ENCODE measurements at places on chromosomes 3 and 15.

DNA sequence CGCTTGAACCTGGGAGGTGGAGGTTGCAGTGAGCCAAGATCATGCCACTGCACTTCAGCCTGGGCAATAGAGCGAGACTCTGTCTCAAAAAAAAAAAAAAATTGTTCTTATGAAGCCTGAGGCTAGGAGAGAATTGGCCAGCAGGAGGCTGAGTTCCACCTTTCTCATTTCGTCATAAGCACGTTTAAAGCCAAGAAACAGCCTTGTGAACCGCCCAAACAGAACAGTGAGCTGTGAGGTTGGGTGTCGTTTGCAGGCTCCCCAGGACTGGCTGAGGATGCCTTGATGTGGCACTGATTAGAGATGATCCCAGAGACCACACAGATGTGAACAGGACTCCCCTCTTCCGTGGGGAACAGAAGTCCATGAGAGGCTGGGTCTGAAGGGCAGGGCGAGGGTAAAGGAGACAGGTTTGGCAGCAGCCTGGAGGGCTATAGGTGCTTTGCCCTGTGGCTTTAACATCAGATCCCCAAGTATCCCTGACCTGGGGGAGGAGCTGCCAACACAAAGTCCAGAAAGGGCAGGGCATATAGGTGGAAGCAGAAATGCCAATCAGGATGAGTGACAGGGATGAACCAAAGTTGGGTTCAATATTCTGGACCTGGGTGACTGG, 52.9 kb downstream of the CLEC3B start:
- no peak for DNase-seq

DNA sequence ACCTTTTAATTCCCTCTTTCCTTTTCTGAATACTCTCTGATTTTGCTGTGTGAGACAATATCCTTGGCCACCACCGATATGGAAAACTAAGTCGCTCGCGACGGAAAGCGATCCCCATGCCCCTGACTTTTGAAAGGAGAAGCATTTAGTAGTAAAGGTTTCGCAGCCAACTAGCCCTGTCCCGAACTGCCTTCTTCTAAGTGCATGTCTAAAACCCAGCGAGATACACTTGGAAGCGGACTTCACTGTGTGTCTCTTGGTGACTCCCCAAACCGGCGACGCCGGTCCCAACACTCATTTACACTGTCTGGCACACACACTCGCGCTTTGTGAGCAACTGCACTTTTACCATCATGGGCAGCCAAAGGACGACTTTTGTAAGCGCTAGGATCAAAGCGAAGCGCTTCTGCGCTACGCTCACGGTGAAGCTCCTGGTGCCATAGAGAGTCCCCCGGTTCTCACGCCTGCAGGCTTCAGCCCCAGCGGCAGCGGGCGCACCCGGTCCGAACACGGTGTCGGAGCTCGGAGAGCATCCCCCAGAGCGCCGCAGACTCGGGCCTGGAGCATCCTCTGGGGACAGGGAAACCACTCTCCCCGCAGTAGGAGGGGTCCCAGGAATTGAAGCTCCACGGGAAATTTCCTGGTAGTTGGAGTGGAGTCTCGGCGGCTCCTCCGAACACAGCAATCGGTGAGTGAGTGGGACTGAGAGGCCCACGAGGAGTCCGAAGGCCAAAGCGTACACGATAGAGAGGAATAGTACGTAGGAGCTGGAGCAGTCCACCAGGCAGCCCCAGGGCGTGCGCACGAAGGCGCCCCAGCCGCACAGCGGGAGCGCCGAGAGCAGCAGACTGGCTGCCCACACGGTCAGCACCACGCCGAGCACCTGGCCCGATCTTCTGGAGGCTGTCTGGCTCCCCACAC, 1.4 kb downstream of the GPR149 start:
- no peak for DNase-seq

GRCh38 chr15:60118146-60118545, 114.0 kb downstream of the FOXB1 start:
- DNase-seq = no peak

- DNase-seq = no peak
These were observed 8.6 kb downstream of the ZXDC start for GRCh38 chr3:126466886-126467610.

DNA sequence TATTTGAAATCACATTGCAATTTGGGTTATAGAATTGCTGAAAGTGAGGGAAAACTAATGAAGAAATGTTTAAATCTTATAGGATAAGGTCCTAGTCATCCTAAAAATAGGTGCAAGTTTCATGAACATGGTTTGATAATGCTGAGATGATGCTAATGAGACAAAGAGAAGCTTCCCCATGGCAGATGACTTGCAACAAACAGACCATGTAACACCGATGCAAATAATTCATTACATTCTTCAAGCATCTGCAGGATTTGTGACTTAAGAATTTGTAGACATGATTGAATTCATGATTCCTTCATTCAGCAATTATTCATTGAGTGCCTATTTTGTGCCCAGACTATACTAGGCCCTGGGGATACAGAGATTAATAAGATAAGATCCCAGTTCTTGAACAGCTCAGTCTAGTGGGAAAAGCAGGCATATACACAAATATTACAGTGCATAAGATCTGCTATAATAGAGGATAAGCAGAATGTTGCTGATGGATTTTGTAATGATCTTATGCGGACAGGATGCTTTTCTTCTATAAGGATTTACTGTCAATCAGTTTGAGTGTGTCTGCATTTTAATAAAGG, 367.9 kb upstream of the GBE1 start:
- DNase-seq = no peak

GRCh38 chr15:35139822-35140221, 54.7 kb upstream of the NANOGP8 start:
- DNase-seq = no peak

- DNase-seq = no peak
These were observed 344.5 kb upstream of the THBS1 start for GRCh38 chr15:39236375-39236774.

DNA sequence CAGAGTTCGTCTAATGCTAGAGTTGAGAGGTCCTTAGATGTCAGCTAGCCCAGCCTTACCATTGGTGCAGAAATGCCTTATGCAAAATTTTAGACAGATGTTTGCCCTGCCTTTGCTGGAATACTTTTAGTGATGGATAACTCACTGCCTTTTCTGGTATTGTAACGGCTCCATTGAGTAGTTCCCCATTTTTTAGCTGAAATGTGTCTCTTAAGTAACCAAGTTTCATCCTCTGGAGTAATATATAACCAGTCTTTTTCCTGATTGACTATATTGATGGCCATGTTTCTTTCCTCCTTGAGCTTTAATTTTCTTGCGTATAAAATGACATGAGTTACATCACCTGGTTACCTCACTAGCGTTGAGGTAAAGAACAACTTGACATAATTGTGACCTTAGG, 45.0 kb downstream of the SNRK start:
- no peak for DNase-seq

DNA sequence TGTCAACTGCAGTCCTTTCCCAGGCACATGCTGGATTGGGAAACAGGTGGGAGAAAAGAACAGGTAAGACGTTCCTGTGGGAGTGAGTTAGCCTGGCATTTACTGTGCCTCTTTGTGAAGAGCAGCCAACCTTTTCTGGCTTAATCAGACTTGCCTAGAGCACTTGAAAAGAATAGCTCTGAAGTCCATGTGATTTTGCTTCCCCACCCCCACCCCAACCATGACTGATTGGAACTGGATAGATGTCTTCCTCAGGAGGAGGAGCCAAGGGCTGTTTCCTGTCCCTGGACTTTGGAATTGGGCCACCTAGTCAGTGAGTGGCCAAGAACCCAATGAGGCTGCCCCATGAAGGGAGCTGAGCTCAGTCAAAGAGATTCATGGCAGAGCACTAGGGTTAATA, 4.7 kb upstream of the TMEM41A start:
- DNase-seq = no peak

DNA sequence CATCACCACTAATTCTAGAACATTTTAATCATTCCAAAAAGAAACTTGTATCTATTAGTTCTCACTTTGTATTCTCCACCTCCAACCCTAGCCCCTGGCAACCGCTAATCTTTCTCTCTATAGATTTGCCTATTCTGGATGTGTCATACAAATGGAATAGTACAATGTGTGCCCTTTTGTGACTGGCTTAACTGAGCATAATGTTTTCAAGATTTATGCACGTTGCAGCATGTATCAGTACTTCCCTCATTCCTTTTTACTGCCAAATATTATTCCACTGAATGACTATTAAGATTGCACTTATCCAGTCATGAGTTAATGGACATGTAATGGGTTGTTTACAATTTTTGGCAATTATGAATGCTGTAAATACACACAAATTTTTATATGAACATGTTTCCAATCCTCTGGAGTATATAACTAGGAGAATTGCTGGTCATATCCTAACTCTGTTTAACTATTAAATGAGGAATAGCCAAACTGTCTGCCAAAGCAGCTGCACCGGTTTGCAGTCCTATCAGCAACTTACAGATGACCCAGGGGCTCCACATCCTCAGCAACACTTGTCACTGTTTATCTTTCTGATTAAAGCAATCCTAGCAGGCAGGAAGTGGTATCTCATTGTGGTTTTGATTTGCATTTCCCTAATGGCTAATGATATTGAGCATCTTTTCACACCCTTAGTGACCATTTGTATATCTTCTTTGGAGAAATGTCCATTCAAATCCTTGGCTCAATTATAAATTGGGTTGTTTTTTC, 42.9 kb downstream of the DCUN1D1 start:
- DNase-seq = no peak

- DNase-seq = no peak
These were observed 106.6 kb downstream of the TGFBR2 start for GRCh38 chr3:30712991-30713390.

- no peak for DNase-seq
These were observed 501.7 kb upstream of the ARPP21 start for GRCh38 chr3:35137612-35138011.

DNA sequence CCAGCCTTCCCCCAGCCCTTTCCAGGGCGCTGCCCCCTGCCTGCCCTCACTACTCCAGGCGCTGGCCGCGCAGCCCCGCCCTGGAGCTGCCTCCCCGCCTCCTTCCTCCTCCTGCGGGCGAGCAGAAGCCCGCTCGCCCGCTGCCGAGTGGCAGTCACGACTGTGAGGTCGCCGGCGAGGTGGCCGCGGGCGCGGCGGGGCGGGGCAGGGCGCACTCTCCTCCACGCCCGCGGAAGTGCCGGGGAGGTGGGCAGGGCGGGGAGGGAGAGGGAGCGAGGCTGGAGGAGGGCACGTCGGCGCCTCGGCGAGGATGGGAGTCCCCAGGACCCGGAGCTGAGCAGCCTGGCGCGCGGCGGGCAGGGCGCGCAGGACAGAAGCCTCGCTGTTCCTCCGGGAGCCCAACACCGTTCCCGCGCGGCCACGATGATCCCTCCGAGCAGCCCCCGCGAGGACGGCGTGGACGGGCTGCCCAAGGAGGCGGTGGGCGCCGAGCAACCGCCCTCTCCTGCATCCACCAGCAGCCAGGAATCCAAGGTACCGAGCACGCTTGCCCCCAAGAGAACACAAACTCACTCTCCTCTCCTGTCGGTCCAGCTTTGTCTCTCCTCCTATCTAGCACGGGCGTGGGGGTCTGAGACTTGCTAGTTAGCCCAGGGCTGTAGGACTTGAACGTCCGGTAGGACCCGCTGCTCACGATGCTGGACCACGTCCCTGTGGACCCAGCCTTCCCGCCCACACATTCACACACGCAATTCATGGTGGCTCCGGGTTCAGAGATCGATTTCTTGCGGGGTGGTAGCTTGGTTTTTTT, at the start of gene STAC:
Gene STAC, plus strand, starts transcription at position 284 of the 811 bp plus-strand sequence. Its CDS starts 140 bp downstream, at position 424.
- DNase-seq = no peak

DNA sequence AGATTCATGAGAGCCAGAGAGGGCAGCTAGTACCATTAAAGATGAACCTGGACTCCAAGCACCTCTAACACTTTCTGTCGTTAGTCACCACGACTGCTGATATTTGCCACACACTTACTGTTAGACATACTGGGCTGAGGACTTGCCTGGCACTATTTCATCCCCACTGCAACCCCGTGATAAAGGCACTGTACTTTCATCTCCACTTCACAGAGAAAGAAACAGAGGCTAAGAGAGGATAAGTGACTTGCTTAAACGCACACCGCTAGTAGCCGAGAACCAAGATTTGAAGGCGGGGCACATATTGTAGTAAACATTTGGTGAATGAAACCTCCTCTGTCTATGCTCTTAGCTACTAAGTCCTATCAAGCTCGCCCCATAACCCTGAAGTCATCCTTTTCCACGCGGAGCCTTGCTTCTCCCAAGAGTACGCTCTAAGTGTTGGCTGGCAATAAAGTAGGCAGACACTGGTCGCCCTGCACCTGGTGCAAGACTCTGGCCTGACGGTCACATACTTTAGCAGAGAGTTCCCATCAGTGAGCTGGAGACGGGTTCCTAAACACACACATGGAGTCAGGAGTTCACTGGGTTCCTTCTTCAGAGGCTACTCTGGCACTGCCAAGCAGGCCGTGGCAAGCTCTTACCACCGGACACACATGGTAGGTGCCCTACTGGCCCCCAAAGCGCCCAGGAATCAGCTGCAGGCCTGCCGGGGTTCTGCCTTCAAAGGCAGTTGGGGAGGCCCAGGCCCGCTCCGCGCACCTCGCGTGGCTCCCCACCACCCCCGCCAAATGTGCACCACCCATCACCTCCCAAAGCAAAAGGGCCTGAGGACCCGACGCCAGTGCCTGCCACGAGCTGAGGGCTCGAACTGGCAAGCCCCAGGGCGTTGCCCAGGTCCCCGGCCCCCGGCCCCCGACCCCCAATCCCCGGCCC, 951 bp downstream of the POMGNT2 start:
- no peak for DNase-seq

GRCh38 chr3:11618904-11619303, 24.8 kb downstream of the VGLL4 start:
- no peak for DNase-seq

GRCh38 chr15:38257676-38258075, 5.0 kb downstream of the SPRED1 start:
- DNase-seq = no peak

GRCh38 chr3:12798559-12799179, 2.2 kb downstream of the CAND2 start:
- no peak for DNase-seq

Measured in stimulated activated CD4-positive, alpha-beta T cell treated with anti-CD3 and anti-CD28 coated beads, Interleukin-4, amount 100 ng/mL, for 4 hours (primary cell).